ENCODE measurements at places on chromosomes 7 and 10.
A peak's percentile ranks its signal among the peaks of the same experiment; 100 is the strongest.

DNA sequence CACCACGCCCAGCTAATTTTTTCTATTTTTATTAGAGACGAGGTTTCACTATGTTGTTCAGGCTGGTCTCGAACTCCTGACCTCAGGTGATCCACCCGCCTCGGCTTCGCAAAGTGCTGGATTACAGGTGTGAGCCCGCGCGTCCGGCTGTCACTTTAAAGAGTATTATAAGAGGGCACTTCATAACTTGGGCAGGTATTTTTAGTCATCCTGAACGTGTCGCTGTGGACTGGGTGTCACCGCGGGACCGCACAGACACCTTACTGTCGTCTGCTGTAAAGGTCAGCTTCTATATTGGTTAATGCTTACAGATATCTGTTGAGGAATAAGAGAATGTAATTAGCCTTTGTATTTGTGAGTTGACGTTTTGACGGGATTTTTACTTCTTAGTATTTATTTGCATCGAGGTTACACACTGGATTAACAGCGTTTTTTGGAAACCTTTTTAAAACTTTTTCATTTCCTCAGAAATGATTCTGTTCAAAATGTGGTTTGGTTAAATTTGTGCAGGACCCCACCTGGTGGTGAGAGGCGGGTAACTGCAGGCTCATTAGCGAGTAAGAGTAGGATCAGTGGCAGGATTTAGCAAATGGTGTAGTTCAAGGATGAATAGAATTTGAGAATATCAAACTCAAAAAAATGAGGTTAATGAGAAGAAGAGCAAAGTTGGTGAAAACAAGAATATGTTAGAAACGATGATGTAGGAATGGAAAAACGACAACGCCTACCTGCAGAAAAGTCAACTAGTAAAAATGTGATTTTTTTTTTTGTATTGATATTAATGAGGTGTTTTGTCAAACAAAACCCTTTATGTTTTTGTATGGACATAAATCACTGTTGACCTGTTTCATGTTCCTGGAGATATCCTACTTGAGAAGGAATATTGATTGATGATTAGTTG is 3.2 kb downstream of the DNAJB6 start:
- DNase-seq: peak; percentile 74

GRCh38 chr10:786633-787474 is 97.4 kb upstream of the DIP2C start:
- DNase-seq: no peak

DNA sequence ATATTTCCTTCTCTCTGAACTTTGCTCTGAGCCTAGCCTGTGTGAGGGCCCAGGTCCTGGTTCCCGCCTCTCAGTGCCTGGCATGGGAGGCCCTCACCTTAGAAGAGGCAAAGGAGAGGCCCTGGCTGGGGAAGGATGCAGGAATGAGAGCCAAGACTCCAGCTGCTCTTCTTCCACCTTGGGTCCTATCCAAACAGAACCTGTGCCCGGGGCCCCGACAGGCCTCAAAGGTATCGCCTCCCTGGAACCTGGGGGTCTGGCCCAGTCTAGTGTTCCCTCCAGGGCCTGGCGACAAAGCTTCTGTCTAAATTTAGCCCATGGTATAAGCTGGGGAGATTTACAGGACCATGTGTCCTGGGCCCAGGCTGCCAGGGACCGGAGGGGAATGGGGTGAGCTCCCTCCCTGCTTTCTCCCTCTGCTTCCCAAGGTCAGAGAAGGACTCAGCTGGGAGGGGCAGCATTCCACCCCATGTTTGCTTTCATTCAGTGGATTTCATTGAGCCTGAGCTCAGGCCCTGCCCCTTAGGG is 12.0 kb upstream of the CRHR2 start:
- no peak for DNase-seq

DNA sequence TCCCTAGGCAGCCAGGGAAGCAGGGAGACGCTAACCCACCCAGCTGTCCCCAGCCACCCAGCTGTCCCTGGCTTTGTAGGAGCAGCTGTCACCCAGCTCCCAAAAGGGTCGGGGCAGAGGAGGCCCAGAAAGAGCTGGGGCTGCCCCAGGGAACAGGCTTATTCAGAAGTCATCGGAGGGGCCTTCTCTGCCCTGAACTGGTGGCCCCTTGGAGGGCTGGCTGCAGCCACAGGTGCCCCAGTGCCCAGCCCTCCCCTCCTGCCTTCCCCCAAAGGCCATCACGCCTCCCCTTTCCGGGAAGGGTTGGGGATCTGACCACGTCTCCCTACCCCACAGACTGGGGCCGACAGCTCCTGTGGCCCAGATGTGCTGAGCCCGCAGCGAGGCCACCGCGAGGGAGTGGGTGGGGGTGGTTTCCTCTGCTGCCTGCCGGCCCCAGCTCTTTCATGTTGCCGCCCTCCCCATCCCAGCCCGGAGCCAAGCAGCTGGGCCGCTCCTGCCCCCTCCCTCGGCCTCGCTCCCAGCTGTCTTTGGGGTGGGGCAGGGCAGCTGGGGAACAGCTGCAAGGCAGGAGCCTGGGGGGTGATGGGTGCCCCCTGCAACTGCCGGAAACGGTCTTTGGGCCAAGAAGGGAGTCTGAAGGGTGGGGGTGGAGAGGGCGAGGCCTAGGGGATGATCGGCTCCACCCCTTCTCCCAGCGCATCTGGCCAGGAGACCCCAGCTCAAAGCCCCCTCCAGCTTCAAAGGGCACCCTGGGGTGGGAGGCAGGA is 16.8 kb downstream of the TRIM8 start:
- DNase-seq: peak; percentile 31

- no peak for DNase-seq
These were observed 25.0 kb downstream of the PILRA start for GRCh38 chr7:100398239-100398638.

- DNase-seq: no peak
These were observed 194.4 kb downstream of the PLXNA4 start for GRCh38 chr7:132381742-132382472.

GRCh38 chr7:7668706-7669105 is 28.2 kb downstream of the UMAD1 start:
- DNase-seq: no peak

GRCh38 chr7:117411539-117411938 is 15.8 kb downstream of the ASZ1 start:
- DNase-seq: no peak

DNA sequence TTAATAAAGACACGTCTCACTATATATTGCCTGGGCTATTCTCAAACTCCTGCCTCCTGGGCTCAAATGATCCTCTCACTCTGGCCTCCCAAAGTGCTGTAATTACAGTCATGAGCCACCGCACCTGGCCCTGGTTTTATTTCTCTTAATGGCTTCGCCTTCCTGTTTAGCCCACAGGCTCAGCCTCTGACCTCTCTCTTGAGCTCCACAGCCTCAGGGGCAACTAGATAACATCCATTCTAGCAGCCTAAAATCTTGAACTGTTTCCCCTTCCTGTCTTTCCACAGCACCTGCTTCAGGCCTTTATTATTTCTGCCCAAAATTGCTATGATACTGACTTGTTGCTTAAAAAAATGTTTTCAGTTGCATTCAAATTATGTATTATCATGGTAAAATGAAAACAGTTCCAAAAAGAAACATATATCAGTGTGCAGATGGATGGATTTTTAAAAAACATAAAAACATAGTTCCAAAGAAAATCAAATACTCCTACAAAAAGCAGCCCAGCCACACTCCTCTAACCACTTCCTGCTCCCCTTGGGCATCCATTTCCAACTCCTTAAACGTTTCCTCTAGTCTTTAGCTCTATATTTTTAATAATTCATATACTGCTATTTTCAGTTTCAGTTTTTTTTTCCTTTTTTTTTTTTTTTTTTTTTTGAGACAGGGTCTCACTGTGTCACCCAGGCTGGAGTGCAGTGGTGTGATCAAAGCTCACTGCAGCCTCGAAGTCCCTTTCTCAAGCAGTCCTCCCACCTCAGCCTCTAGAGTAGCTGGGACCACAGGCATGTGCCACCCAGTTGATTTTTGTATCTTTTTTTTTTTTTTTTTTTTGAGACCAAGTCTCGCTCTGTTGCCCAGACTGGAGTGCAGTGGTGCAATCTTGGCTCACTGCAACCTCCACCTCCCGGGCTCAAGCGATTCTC is 5.1 kb upstream of the BAZ1B start:
- DNase-seq: peak; percentile 9

DNA sequence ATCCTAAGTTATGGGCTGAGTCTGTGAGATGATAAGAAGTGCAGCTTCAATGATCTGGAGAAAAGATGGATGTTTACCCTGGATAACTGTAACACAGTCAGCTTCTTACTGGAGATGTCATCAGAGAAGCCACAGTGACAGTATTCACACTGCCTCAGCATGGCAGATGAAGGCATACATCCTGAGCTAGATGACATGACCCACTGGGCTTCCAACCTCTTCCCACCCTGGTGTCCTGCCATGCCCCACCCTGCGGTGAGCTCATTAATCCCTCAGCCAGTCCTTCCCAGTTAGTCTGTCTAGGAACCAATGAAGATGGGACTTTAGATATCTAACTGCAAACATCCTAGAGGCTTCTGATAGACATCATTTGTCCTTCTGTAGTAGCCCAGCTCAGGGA is 213.8 kb downstream of the TAX1BP1 start:
- DNase-seq: no peak

- DNase-seq: no peak
These were observed 20.4 kb downstream of the NUDCD3 start for GRCh38 chr7:44470135-44470479.

- no peak for DNase-seq
These were observed 128.7 kb downstream of the SH3PXD2A start for GRCh38 chr10:103726637-103727036.

GRCh38 chr10:61098966-61099365 is 155.0 kb upstream of the RHOBTB1 start:
- DNase-seq: no peak

DNA sequence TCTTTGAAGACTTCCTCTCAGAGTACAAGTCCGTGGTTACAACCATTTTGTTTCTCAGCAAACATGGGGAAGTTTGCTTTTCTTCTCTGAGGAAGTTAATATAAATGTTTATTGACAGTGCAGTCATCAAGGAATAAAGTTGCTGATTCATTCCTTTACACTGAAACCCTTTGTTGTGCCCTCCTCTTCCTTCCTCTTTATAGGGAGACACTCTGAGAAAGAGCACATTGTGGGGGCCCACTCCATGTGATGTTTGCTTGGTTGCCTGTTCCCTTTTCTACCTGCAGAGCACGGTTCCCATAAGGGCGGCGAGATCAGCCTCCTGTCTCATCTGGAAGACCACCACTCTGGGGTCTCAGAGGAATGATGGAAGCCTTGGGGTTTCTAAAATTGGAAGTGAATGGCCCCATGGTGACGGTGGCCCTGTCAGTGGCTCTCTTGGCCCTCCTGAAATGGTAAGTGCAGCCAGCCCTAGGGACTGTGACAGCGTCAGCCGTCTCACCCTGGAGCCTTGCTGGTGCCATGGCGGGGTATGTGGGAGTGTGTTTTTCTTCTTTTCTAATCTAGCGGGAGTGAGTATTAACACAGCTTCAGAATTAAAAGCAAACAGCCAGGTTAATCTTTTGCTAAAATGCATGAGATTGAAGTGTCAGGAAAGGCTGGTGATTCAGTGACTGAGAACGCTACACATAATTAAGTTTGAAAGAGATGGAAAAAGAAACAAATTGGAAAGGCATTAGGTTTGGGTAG is at the start of gene TBXAS1:
Gene TBXAS1 (plus strand): TSS at position 240 of the 750 bp plus-strand sequence. CDS start 127 bp downstream, at position 367.
- no peak for DNase-seq

- peak; percentile 56 for DNase-seq
These were observed 10.2 kb upstream of the SLC25A28 start for GRCh38 chr10:99630433-99630832.

DNA sequence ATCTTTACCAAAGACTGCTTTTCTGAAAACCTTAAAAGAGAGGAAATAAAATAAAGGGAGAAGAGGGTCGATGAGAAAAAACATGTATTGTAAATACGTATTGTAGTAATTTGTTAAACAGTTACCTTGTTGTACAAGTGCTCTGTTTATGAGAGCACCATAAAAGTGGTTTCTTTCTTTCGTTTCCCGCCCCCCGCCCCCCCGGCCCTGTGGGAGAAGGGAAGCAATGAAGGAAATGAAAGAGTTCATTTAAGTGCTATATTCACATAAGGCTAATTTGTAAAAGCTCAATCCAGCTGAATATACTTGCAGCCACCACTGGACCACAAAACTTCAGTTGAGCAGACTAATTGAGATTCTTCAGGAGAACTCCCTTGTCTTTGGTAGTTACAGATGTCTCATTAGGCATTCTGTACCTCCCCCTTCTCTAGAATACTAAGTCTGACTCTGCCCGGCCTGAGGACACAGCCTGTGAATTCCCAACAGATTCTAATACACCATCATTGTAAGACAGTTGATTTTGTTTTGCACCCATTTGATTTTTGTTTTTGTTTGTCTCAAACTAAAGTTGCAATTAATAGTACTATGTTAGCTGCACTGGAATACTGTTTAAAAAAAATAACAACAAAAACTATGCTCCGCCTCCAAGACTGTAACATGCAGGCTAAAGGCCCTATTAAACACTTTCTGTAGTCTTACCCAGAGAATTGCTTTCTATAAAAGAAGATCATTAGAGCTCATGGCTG is 124.9 kb downstream of the ARHGAP12 start:
- no peak for DNase-seq

DNA sequence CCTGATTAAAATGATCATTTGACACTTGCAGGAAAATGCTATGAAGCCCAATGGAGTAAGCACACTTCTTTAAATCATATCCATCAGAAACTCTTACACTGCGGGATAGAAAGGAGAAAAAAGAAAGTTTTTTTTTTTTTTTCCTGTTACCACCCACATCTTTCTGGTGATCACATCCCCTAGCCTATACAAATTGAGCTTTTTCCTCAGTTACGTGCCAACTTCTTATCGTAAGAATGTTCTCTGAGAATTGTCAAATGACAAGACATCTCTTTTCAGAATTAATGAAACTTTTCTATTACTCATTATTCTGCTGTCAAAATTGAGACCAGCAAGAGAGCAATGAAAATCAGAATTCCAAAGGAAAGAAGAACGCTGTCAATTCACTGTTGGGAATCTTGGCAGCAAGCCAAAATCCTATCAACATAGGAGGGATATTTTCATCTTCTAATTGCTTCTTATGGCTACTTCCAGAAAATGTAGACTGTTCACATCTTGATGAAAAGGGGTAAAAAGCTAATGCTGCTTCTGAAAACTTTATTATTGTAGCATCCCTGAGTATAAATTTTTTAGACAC is 179.5 kb downstream of the ADAM12 start:
- no peak for DNase-seq

GRCh38 chr10:90960355-90960814 is 39.5 kb upstream of the ANKRD1 start:
- DNase-seq: peak; percentile 96

DNA sequence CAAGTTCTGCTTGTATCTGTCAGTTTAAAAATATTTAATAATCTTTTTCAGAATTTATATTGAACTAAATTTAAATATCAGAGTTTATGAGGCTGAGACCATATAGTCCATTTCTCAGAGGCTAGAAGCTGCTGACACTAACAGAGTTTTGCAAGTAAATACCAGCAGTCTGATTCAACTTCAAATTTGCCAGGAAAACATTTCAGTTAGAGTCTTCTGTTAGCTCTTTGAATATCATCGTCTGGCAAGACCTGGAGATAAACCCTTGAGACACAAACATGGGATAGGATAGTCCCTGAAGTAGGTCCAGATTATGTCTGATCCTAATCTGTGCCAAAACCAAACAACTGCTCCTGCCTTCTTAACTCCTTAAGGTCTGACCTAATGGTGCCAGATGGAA is 472.8 kb upstream of the STEAP1 start:
- no peak for DNase-seq

GRCh38 chr10:122191936-122192541 is 79.1 kb upstream of the BTBD16 start:
- DNase-seq: no peak

- DNase-seq: no peak
These were observed 166.4 kb upstream of the NAMPT start for GRCh38 chr7:106451171-106451570.

GRCh38 chr10:63421591-63421990 is 44.2 kb downstream of the JMJD1C start:
- no peak for DNase-seq

GRCh38 chr7:95686109-95686508 is 86.2 kb upstream of the DYNC1I1 start:
- DNase-seq: peak; percentile 43
